ENCODE measurements at places on chromosomes 7 and 10.

GRCh38 chr10:45144326-45145070, 143.8 kb downstream of the ZNF22 start:
- DNase-seq, result no peak

- DNase-seq, result peak; percentile 86
Measured at GRCh38 chr10:22605168-22605567, 109.2 kb downstream of the PIP4K2A start.

GRCh38 chr7:48617993-48618392, 306.4 kb upstream of the CDC14C start:
- DNase-seq, result no peak

DNA sequence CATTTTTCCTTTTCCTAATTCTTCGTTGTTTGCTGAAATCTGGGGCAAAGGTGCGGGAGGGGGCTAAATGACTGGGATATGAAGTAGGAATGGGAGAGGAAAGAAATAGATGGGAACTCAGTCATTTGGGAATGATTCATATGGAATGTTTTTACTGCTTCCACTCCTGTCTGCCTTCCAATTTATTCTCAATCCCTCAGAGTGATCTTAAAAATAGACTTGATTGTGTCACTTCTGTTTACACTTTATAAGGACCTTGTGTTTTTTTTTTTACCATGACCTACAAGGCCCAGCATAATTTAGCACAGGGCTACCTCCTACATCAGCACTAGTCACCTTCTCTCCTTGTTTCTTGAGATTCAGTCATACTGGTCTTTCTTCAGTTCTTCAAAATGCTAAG, 97.9 kb downstream of the PTEN start:
- peak; percentile 51 for DNase-seq

GRCh38 chr7:155351120-155351870, 53.6 kb downstream of the INSIG1 start:
- no peak for DNase-seq

GRCh38 chr7:153389261-153389660, 629.7 kb downstream of the ACTR3B start:
- DNase-seq, result no peak

DNA sequence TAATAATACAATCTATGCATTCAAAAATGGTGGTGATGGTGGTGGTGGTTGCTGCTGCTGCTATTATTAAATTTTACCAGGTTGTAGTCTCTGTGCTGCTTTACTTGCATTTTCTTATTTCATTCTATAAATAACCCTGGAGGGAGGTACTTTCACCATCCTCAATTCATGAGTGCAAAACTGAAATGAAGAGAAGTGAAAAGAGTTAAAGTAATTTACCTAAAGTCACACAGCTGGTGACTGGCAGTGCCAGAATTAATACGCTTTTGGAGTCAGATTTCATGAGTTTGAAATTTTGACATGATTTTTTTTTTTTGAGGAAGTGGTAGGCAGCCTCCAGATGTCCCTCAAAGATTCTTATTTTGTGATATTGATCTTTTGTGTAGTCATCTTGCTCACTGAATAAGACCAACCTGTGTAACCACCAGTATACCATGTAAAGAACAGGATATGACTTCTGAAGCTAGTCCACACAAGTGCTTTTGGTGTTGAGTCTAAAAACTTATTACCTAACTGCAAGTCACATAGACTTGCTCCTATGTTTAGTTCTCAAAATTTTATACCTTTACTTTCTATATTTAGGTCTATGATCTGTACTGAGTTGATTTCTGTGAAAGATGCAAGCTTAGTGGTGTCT, 218.8 kb downstream of the ZWINT start:
- no peak for DNase-seq

GRCh38 chr7:78607099-78607498, 808.5 kb downstream of the PHTF2 start:
- DNase-seq, result no peak

DNA sequence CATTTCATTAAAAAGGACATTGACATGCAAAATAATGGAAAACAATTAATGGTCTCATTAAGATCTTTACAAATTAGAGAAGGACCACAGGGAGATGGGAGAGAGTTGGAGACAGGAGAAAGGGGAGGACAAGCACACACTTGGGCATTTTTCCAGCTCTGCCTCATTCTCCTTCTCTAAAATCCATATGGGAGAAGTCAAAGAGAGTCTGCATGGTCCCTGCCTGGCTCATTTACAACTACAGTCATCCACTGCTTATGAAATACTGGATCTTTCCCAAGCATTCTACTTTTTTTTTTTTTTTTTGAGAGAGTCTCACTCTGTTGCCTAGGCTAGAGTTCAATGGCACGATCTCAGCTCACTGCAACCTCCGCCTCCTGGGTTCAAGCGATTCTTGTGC, 518.9 kb upstream of the CELF2 start:
- no peak for DNase-seq

DNA sequence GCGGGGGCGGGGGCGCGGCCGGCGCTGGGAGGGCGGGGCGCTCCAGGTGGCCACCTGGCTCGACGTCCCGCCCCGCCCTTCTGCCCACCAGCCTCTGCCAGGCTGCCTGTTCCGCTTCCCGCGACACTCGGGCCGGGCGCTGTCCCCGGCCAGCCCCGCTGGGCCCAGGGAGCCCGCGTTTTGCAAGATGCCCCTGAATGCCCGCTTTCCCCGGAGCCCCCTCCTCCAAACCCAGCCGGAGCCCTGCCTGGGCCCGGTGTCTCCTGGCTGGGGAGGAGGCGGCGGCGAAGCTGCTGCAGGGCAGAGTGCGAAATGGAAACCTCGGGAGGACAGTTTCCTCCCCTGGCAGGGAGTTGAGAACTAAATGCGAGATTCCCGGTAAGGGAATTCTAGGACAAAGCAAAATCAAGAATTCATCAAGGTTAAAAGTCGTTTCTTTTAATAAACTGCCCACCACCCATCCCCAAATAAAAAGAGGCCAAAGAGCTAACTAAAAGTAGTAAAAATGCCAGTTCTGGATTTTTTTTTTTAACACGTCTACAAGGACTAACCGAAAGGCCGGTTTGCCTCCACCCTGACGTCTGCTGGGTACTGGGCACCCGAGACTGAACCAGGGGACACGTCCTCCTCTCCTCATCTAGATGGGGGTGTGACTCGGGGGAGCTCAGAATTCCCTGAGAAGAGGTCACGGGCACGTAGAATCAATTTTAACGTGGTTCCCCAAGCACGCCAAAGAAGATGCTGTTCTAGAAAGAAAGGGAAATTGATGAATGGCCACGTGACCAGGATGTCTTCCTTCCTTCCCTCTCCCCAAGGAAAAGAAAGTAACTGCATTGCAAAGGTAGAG, 200.4 kb upstream of the NFE2L3 start:
- DNase-seq, result no peak

- no peak for DNase-seq
Measured at GRCh38 chr7:80612880-80613279, 25.6 kb upstream of the CD36 start.

GRCh38 chr7:1236831-1237701, 4.4 kb downstream of the UNCX start:
- no peak for DNase-seq

GRCh38 chr10:119726676-119727261, 919 bp downstream of the INPP5F start:
- DNase-seq, result no peak

- peak; percentile 20 for DNase-seq
Measured at GRCh38 chr7:6636741-6637543, at the start of gene ZNF316. ZNF316 (plus strand) TSS chr7:6637318; CDS start chr7:6642410, 5,092 bp downstream.

DNA sequence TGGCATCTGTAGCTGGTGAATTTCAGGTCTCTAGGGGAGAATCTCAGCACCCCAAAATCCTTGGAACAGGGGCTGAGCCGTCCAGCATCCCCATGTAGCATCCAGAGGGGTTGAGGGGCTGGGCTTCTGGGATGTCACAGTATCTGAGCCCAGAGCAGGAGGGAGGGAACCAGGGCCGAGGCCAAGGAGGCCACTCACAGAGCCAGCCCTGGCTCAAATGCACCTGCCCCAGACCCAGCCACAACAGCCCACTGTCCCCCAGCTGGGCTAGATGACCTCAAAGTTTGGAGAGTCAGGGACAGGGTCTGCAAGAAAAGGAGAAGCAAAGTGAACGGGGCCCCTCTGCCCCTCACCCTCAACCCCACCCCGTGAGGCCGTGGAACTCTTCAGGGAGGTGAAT, 22.3 kb downstream of the VSIR start:
- no peak for DNase-seq

GRCh38 chr7:90613088-90613498, 17.0 kb downstream of the CDK14 start:
- DNase-seq, result no peak

DNA sequence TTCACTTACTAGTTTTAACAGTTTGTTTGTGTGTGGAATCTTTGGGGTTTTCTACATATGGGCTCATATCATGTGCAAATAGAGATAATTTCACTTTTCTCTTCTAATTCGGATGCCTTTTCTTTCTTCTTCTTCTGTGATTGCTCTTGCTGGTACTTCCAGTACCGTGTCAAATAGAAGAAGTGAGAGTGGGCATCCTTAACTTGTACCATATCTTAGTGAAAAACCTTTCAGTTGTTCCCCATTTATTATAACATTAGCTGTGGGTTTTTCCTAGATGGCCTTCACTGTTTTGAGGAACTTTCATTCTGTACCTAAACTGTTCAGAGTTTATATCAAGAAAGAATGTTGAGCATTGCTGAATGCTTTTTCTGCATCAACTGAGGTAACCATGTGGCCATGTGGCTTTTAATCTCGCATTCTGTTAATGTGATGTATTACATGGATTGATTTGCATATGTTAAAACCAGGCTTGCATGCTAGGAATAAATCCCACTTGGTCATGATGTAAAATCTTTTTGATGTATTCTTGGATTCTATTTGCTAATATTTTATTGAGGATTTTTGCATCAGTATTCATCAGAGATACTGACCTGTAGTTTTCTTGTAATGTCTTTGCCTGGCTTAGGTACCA, 78.7 kb downstream of the FAM107B start:
- no peak for DNase-seq

DNA sequence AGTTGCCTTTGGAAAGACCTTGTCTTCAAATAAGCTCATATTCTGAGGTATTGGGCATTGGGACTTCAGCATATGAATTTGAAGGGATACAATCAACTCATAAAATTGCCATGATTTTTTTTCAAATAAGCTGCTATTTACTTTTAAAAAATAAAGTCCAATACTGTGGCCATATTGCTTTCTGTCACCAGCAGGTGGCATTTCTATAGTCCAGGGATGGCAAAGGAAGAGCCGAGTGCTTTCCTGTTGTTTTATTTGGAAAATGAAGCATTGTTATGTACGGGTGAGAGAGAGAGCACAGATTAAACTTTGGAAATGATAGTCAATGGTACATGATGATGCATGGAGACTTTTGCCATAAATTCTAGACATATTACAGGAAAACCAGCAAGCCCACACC, 104.1 kb upstream of the DPP6 start:
- no peak for DNase-seq

GRCh38 chr10:3107426-3107961, 40.1 kb downstream of the PFKP start:
- peak; percentile 98 for DNase-seq

DNA sequence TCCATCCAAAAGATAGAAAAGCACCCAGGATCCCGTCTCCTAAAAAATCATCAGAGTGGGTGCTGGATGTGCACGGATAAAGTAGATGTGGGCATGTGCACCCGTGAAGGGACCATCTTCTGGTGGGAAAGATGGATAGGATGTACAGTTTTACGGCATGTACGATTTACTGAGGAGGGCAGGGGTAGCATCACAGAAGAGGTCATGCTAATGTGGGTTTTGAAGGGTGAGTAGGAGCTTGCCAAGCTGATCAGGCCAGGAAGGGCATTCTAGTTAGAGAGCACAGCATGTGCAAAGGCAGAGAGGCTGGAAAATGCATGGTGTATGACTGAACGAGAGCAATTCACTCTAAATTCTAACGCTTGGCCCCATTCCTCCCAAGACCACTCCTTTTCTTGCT, 7.8 kb upstream of the CRHR2 start:
- DNase-seq, result no peak

GRCh38 chr7:6320791-6321190, 48.4 kb upstream of the CYTH3 start:
- no peak for DNase-seq

GRCh38 chr7:138645284-138645683, 55.9 kb downstream of the SVOPL start:
- DNase-seq, result no peak

GRCh38 chr7:75066521-75066920, 7.1 kb downstream of the RCC1L start:
- DNase-seq, result no peak

GRCh38 chr7:99839287-99840021, 11.6 kb downstream of the CYP3A43 start:
- no peak for DNase-seq

- no peak for DNase-seq
Measured at GRCh38 chr7:79211724-79212123, 241.7 kb downstream of the MAGI2 start.

DNA sequence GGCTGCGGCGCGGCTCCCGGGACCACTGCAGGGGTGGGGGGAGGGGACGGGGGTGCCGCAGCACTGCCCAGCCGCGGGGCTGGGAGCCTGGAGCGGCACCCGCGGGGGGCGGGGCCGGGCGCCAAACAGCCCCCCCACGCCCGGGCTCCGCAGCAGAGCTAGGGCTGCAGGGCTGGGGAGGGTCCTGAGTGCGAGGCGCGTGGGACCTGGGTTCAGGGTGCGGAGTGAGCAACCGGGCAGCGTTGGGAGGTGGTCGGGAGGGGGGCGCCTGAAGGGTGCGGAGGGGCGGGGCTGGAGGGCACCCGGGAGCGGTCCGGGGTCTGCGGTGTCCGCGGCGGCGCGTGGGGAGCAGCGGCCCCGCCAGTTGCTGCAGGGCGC, 528 bp downstream of the CAMK2G start:
- DNase-seq, result no peak

DNA sequence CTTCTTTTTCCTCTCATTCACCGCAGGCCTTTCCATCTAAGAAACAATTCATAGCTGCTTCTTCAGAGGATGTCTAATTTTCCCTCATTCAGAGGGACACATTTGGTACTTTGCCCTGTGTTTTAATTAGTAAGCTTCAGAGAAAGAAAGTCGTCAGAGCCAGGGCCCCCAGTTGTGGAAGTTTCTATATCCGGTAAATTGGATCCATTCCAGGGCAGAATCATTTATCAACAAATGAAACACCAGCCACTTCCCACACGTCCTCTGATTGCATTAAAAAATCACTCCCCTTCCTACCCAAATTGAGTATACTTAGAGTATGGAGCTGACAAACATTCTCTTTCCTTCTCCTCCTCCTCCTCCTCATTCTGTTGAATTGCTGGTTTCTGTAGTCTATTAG, 205.8 kb upstream of the HDAC9 start:
- no peak for DNase-seq

DNA sequence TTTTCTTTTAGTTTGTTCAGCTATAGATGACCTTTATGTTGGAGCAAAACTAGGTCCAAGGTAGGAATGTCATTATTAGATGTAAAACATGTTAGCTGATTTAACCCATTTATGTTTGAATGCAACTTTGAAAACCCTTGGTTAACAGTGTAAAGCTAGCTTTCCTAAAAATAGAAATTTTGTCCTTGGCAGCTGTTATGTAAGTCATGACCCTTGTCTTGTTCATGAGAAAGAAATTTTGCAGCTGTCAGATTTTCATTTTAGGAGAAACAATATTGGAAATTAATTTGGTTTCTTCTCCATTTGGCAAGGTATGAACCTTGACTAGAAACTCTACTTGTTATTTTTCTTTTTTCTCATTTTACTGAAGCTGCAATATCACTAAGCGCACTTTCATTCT, 23.9 kb upstream of the CCAR1 start:
- DNase-seq, result no peak

Measured in kidney glomerular epithelial cell (primary cell).